Activated T-helper 1 cell treated with anti-CD3 and anti-CD28 coated beads, Interleukin-12 subunit alpha, Interleukin-12 subunit beta, Interleukin-2, Interleukin-4 antibody, amounts not matched to agents 30 ng/mL and 10 ng/mL and 1 ng/mL, durations not matched to agents 14 hours and 24 hours and 36 hours (primary cell): ENCODE measurements at places on chromosomes 3 and 15. TPM values are rescaled to one million over a fixed set of nuclear protein-coding genes. Genes with fewer than 3 reads are reported as not detected.

- DNase-seq: no peak
Measured at GRCh38 chr15:66294157-66294931, 976 bp downstream of the DIS3L start.

The ERC2 gene
- total RNA-seq: 0.54 TPM in 1 of 2 replicates, not detected in the other

GRCh38 chr15:58999694-59000093 is 12.2 kb downstream of the RNF111 start:
- no peak for DNase-seq

- DNase-seq: no peak
Measured at GRCh38 chr3:16487511-16488175, 25.9 kb downstream of the RFTN1 start.

- no peak for DNase-seq
Measured at GRCh38 chr3:48187579-48188265, 495 bp downstream of the CDC25A start.

DNA sequence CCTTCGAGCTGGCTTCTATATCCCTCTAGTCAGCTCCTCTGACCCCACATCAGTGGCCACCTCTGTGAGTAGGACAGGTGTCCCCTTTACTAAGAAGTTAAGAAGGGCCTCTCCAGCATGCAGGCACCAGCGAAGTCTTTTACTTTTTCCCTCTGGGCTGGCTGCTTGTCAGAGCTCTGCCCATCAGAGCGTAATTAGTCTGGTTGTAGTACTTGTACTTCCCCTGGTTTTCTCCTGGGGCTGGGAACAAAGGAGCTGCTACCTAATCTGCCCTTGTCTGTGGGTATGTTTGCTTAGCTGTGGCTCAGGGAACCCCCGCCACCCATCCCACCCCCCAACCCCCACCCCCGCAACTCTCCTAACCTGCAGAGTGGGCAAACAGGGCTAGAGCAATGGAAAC is 27.4 kb upstream of the ALPK3 start:
- no peak for DNase-seq

GRCh38 chr3:25266677-25267076 is 161.4 kb upstream of the RARB start:
- DNase-seq: no peak

GRCh38 chr3:126310816-126311215 is 46.4 kb downstream of the KLF15 start:
- DNase-seq: no peak

DNA sequence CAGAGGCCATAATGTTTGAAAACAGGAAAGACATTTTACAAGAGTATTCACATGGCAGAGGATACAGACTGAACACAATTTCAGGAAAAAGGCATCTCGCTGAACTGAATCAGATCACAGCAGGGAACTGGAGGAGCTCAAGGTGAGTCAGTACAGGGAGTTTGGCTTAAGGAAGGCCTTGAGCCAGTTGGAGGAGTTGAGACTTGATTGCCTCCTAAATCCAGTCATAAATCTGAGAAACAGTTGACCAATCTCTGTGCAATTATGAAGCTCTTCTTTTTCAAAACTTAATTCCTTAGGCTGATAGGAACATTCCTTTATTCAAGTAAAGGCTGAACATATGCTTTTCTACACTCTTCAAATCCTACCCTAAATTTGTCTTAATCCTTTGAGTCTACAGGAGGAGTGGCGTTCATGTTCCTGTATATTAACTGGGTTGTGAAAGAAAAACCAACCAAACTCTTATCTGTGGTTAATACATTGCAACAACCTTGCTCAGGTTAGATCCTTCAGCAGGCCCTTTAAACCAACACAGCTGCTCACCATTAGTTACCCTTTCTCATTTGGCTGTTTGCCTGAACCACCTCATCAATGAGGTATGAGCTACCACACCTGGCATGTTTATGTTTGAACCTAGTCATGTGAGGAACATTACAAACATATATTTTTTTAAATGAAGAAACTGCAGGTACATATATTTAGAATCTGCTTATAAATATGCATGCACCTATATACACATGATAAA is 404.1 kb upstream of the ATP11B start:
- DNase-seq: no peak

GRCh38 chr3:93746-94145 is 102.8 kb upstream of the CHL1 start:
- no peak for DNase-seq

The C2CD4A gene
- total RNA-seq: 0.13 and 0.17 TPM in 2 replicates

The ZNF660 gene
- total RNA-seq: 0.21 TPM in 1 of 2 replicates, not detected in the other
